ENCODE measurements at places on chromosomes 2 and 18. TPM values are rescaled to one million over a fixed set of nuclear protein-coding genes. Genes with fewer than 3 reads are reported as not detected.

The CHMP1B gene
- 44.8 TPM for polyA plus RNA-seq

The HJURP gene
- 3.0 TPM for polyA plus RNA-seq

DNA sequence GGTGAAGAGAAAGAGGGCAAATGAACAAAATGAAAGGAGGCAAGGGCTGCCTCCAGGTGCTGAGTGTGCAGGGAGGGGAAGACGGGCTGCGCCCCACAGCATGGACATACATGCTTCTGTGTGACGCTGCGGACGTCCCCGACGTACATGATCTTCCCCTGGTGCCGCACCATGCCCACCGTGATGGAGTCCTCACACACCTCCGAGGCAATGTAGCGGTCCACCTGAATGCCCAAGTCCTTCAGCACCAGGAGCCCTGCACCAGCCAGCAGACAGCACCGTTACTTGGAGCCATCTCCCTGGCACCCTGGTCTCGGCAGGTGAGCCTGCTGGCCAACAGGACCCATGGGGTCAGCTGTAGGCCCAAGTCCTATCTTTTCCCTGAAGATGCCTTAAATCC lies 73.1 kb upstream of the POMC start:
- no peak for DNase-seq

The SPATA3 gene
- not detected for polyA plus RNA-seq

- DNase-seq: peak; percentile 61
Measured at GRCh38 chr2:96117701-96118588, 1.6 kb upstream of the ADRA2B start.

- no peak for DNase-seq
Measured at GRCh38 chr18:45639408-45639807, 24.1 kb downstream of the SLC14A2 start.

The C2orf78 gene
- not detected for polyA plus RNA-seq

- no peak for DNase-seq
Measured at GRCh38 chr2:151711025-151711424, 23.3 kb downstream of the NEB start.

DNA sequence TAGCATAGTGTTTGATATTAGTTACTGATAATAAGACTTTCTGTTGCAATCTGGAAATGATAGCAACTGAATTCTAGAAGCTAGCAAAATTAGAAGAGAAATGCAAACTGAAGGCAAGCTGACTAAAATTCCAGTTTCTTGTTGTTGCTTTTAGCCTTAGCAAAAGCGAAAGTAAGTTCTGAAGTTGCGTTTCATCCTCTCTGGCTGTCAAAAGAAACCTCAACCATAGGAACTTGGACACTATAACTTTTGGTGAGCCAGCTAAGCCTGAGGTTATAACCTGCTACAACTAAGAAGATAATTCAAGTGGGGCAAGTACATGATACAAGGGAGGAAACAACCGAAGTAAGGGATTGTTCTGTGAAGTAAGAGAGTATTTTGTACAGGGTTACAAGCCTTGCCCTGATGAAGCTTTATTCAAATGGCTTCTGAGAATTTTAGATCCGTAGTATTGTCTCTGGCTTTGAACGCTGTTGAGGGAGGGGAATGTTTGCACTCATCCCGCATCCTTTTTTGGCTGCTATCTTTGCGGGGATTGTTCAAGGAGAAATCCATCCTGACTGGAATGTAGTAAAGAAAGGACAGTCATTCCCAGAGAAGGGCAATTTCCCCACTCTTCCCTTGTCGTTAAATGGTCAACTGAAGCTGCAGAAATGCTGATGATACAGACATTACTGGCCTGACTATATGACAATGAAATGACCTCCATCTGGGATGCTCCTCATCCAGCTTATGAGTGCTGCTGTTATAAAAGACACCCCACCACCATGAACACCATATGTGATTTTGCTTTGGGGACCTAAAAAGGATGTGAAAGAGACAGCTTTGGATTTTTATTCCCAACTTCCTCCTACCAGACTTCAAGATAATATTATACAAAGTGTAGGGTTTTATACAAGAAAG lies 7.0 kb upstream of the TMX3 start:
- DNase-seq: no peak

The BOLA3 gene
- polyA plus RNA-seq: 131 TPM

- DNase-seq: no peak
Measured at GRCh38 chr18:9454061-9454703, 21.1 kb upstream of the RALBP1 start.

- no peak for DNase-seq
Measured at GRCh38 chr2:168892327-168892726, 2.1 kb upstream of the SPC25 start.

The CIB4 gene
- not detected for polyA plus RNA-seq

DNA sequence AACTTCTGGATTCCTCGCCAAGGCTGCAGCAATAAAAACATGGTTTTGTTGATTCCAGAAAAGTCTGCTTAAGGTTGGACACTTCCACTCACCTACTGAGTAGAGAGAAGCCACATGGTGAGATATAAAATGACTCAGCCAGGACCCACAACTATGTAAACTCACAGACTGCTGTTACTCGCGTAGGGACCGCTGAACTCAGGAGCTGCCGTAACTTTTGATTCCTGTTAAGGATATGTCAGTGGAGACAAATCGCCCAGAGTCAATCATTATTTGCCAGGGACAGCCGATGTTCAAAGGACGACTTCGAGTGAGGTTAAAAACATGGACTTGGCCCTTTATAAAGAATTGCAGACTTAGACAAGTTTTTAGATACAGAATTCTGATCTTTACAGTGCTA lies 25.6 kb downstream of the CYB5A start:
- no peak for DNase-seq

DNA sequence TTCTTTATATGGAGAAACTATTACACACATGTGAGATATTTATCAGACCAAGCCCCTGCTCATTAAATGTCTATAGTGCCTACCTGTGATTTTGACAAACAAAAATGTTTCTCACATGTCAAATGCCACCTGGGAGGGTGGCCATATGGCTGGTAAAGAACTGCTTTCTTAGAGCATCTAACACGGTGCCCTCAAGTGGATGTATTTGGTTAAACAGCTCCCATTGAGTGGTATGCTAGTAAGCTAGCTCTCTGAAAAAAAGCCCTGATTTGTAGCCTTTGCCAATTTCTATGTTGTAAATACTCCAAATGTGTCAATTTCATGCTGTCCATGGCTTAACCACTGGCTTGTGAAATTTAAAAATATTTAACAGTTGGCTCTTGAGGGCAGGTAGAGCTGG lies 94.6 kb downstream of the PMAIP1 start:
- no peak for DNase-seq

- DNase-seq: no peak
Measured at GRCh38 chr2:101518578-101519492, 43.9 kb upstream of the RFX8 start.

GRCh38 chr2:101238930-101239759 lies 13.5 kb upstream of the CNOT11 start:
- no peak for DNase-seq

The AQP12A gene
- 7.4 TPM for polyA plus RNA-seq

The SIX3 gene
- polyA plus RNA-seq: not detected

DNA sequence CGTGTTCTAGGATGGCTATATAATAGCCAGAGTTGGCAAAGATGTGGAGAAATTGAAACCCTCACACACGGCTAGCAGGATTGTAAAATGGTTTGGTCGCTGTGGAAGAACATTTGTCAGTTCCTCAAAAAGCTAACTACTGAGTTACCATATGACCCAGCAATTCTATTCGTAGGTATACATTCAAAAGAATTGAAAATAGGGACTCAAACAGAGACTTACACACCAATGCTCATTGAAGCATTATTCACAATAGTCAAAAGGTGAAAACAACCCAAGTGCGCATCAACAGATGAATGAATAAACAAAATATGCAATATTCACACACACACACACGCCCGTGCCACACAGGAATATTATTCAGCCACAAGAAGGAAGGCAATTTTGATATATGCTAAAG lies 98.7 kb downstream of the PLA2R1 start:
- DNase-seq: no peak

GRCh38 chr18:38241216-38241615 lies 675.6 kb upstream of the CELF4 start:
- DNase-seq: no peak

DNA sequence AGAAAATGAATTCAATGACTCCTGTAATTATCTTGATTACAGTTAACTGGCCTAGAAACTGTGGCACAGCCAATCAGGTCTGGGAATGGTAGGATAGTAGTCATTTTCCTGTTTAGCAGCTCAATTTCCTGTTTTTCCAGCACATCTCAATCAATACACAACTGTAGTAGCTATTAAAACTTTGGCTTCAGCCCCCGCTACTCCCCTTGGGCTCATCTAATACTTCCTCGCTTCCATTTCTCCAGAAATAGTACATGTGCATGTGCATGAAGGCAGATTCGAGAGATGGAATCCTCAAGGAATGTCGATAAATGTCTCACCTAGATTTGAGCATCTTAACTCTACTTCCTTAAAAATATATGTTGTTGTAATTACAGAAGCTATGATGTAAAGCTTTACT lies 9.7 kb downstream of the COBLL1 start:
- no peak for DNase-seq

GRCh38 chr18:8800445-8800844 lies 95.1 kb downstream of the MTCL1 start:
- DNase-seq: no peak

GRCh38 chr2:48471048-48471474 lies 58.9 kb upstream of the STON1 start:
- DNase-seq: no peak

DNA sequence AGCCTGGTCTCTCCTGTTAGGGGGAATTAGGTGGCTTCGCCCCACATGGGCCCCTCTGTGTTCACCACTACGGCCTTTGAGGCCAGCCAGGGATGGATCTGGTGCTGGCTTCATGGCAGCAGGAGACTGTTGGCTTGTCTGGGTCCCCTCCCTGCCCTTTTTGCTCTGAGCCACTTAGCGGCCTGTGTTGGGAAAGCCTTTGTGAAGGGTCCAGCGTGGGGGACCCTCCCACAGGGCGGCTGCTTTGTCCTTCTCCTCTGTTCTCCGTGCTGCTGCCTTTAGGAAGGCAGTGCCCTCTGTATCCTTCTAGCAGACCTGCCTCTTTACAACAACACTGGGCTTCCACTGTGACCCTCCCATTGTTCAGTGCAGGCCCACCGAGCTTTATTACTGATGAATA lies 118.4 kb downstream of the TSN start:
- DNase-seq: no peak

DNA sequence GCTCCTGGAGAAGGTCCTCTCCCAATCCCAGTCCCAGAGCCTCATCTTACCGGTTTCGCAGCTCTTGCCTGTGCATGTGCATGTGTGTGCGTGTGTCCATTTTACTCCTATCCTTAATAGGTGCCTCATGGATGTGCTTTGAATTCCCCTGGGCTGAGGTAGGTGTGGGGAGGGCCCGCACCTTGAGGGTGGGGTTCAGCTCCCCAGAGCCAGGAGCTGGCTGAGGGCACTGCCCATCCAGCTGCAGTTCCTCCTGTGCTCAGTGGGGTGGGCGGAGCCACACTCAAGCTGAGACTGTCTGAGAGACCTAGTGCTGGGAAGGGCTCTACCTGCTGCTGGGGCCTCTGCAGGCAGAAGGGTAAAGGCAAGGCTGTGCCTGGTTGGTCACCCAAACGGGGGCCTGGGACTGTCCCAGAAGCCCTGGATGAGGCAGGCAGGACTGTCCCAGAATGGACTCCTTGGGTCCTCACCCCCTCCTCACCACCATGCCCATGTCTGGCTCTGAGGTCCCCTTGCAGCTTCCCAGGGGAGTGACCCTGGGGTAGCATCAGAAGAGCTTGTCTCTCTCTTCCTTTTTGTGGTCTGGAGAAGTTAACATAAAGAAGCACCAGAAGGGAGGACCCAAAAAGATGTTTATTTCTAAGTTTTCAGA lies 8.9 kb downstream of the GDF7 start:
- DNase-seq: no peak

DNA sequence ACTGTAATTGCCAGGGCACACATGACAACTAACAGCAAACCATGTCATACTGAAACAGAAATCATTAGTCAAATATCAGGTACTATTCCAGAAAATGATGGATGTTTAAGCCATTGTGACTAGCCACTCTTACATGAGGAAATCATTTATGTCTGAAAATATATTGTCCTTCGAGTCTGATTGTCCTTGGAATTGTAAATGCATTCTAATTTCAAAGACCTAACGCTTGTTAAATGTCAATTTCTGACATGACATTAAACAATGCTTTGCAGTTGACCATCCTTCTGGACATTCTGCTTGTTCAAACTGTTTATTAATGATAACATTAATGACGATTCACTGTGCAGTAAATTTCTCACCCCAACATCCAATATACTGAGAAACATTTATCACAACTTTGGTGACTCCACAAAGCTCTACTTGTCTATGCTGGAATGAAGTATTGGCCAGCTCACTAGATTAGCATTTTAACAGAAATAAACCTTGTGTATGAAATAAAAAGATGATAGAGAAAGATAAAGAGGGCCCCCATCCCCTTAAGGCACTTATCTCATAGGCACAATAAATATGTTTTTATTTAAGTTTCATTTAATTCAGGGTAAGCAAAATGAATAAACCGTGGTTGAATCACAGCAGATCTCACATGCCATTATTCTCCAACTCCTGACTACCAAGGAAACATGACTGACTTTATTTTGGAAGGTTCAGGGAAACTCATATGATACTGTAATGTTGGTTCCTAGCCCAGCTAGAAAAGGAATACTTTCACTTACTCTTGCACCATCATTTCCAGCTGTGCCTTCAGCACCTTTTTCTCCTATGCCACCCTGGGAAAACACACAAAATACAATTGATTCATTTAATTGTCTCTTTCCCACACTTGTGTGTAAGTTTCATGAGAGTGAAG lies 82.3 kb downstream of the COL3A1 start:
- no peak for DNase-seq

DNA sequence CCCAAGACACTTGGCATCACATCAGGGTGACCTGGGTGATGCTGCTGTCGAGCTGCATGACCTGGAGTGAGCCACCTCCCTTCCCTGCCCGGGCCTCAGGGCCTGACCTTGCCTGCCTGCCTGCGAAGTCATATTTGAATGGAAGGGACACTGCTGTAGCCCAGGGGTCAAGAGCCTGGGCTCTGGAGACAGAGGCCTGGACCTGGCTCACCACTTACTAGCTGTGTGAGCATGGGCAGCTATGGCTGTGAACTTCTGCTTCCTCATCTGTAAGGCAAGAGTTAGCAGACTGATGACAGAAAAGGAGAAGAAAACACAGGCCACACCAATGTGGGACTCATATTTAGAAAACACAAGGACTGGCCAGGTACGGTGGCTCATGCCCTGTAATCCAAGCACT lies 118.7 kb downstream of the ZFP36L2 start:
- DNase-seq: peak; percentile 71

DNA sequence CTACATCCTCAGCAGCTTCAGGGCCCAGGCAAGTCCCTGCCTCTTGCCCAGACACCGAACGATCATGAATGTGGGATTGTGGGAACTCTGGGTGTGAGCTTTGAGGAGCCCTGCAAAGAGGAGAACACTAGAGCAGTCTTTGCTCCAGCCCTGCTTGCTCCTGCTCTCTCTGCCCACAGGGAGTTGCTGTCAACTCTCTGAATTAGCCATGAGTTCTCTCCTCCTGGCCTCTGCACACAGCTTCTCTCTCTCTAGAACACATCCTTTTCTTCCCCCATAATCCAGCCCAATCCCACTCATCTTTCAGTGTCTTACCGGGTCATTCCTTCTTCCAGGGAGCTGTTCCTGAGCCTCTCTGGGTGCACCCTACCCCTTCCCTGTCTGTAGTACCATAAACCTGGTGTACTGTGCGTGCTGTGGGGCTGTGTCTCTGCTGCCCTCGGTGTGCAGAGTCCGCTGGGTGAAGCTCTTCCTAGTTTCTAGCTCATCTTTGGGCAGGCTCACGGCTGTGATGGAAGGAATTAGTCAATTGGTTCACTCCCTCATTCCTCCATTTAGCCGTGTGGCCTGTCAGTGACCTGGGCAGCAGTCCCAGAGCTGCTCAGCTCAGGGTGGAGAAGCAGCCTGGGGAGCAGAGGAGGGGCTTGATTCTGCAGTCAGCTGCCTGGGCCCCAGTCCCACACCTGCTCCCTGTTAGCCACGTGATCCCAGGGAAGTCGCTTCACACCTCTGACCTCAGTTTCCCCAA lies 132.9 kb upstream of the HDAC4 start:
- DNase-seq: no peak

Data from sigmoid colon (tissue), 7 donors.